Pons (tissue), 1 donor: ENCODE measurements at places on chromosomes 7 and 10.

- no peak for DNase-seq
These were observed 1.8 kb downstream of the PON3 start for GRCh38 chr7:95394370-95394769.

GRCh38 chr7:91435381-91436059 lies 171.3 kb downstream of the FZD1 start:
- no peak for DNase-seq

GRCh38 chr7:109696723-109697122 lies 1127.0 kb downstream of the DNAJB9 start:
- no peak for DNase-seq

- no peak for DNase-seq
These were observed 92.9 kb downstream of the SRPK2 start for GRCh38 chr7:105295596-105296352.

DNA sequence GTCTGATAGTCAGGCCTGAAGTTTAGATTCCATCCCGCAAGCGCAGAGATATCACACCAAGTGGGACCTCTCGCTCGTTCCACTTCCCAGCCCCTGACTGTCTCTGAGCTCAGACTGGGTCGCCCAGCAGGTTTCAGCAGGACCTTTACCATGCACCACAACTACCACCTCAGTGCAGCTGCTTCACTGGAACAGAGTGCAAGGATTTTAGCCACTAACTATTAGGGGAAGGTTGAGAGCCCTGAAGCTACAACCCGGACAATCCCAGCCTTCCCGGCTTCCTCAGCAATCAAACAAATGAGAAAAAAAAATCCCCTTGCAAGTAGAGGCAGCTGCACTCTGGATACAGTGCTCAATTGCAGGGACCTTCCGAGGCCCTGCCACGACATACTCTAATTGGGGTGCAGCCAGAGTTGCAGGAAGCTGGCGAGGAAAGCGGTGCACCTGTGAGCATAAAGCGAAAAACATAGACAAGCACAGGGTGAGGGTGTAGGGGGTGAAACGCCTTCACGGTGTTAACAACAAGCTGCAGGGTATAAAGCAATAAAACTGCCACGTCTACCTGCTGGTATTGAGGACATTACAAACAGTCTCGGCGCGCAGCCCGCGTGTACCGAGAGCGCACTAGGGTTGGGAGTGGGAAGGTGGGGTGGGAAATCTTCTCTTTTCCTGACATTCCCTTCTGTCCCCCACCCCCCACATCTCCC lies 2.6 kb upstream of the DLX6 start:
- no peak for DNase-seq

DNA sequence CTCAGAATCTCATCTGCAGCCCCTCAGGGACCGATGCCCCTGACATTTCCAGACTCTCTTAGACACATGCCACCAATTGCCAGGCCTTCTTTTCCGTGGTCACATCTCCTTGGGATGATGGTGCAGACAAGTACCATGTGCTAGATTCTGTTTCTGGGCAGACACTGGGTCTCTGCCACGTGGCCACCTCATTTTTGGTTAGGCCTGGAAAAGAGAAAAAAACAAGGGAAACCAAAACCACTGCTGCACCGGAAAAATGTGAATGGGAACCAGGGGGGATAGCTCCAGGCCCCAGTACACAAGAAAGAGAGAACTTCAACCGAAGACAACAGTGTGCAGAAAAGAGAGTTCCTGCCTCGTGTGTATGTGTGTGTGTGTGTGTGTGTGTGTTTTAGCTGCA lies 23.0 kb upstream of the MXI1 start:
- DNase-seq: no peak

- no peak for DNase-seq
These were observed 798 bp downstream of the BLNK start for GRCh38 chr10:96270571-96270970.

GRCh38 chr7:55723621-55723941 lies 139.0 kb downstream of the SEPTIN14 start:
- no peak for DNase-seq

- DNase-seq: no peak
These were observed 23.7 kb upstream of the C10orf105 start for GRCh38 chr10:71743089-71743838.
